ENCODE measurements at places on chromosomes 12 and 14. TPM values are rescaled to one million over a fixed set of nuclear protein-coding genes. Genes with fewer than 3 reads are reported as not detected.

KRT80 gene
- not detected for polyA plus RNA-seq

NPAS3 gene
- not detected for polyA plus RNA-seq

AMDHD1 gene
- 0.68 TPM for polyA plus RNA-seq

GNB3 gene
- polyA plus RNA-seq, result not detected

GRCh38 chr12:3898756-3899155 is 25.6 kb upstream of the PARP11 start:
- no peak for DNase-seq

DNA sequence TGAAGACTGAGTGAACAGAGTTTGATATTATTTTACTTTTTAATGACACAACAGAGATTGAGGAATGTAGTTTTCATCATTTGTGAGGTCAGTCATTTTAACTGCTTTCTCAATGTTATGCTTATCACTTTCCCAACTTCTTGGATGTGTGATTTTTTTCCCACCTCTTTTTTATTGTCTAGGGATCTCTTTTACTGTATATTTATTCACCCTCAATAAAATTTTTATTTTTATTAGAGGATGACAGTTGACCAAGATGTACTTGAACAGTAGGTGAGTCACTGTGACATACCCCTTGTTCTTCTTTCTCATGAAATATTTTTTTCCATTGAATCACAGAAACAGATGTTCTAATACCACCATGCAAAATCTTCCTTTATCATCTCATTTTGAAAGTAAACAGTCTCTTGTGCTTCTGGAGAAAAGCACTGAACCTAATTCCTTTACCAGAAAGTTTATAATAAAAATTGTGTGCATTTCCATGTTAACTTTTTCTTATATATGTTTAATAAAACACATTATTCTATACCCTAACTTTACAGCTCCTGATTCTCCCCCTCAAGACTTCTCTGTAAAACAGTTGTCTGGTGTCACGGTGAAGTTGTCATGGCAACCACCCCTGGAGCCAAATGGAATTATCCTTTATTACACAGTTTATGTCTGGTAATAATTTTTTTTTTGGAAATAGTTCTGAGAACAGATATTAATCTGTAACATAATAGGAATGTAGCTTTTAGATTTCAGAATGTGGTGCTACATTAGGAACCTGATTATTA is 65.9 kb downstream of the PTPRQ start:
- no peak for DNase-seq

- no peak for DNase-seq
Measured at GRCh38 chr12:20212658-20213555, 155.4 kb upstream of the PDE3A start.

GRCh38 chr12:27779416-27779919 is 565 bp upstream of the KLHL42 start:
- DNase-seq, result no peak

DNA sequence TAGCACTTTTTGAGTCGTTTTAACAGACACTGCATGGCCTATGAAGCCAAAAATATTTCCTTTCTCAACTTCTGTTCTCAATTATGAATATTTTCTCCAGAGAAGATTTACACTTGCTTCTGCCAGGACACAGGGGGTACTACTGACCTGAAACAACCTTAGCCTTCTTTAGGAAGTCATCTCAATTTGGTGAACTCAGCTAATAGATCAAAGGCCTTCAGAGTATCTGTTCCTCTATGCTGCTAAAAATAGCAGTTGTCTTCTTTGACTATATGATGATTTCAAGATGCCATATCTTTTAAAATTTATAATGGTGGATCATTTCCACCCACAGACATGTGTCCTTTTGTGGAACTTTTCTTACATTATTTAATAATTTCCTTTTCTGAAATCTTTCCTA is 14.0 kb upstream of the NDUFA12 start:
- no peak for DNase-seq

GRCh38 chr12:20711846-20712245 is 16.7 kb downstream of the SLCO1C1 start:
- DNase-seq, result no peak

GRCh38 chr12:41983394-41983793 is 161.3 kb downstream of the GXYLT1 start:
- no peak for DNase-seq

GRCh38 chr12:6946033-6946919 is 2.5 kb downstream of the C12orf57 start:
- peak; percentile 79 for DNase-seq

DNA sequence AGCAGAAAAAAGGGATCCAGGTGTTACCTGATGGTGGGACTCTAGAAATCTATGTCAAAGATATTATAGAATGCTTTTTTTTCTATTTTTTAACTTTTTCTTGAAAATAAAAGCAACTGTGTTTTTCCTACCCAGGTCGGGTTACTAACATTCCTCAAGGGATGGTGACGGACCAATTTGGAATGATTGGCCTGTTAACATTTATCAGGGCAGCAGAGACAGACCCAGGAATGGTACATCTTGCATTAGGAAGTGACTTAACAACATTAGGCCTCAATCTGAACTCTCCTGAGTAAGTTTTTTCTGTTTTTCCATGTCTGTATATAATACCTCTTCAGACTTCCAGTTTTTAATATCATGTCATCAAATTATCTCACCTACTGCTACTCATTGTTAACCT is 27.6 kb upstream of the KCNMB4 start:
- no peak for DNase-seq

DNA sequence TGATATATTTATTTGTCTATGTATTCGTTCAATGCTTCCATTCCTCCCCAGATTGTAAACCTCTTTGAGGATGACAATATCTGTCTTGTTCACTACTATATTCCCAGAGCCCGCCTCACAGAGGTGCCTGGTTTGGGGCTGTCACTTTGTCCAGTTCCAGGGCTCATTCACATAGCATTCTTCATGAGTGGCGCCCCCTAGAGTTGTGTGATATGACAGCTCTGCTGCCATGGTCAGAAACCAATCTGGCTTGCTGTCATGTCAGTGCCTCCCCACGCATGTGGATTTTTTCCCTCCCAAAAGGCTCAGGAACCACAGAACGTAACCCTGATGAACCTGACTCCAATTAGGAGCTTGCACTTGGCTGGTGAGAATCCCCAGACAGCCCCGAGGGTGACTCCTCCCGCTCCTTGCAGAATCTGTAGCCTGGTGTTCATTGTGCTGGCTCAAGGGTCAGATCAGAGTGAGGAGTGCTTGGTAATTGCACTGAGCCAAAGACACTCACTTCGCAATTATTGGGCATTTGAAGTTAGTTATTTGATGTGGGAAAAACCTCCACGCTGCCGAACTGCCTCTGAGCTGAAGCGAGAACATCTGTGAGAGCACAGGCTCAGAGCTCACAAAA is 145.5 kb downstream of the PTPN11 start:
- no peak for DNase-seq

- no peak for DNase-seq
Measured at GRCh38 chr12:29728030-29728429, 55.7 kb downstream of the TMTC1 start.
